ENCODE measurements at places on chromosomes 5 and 9.
A peak's percentile ranks its signal among the peaks of the same experiment; 100 is the strongest.

- DNase-seq: no peak
Observed at GRCh38 chr5:90626493-90626892, 67.9 kb downstream of the ADGRV1 start.

DNA sequence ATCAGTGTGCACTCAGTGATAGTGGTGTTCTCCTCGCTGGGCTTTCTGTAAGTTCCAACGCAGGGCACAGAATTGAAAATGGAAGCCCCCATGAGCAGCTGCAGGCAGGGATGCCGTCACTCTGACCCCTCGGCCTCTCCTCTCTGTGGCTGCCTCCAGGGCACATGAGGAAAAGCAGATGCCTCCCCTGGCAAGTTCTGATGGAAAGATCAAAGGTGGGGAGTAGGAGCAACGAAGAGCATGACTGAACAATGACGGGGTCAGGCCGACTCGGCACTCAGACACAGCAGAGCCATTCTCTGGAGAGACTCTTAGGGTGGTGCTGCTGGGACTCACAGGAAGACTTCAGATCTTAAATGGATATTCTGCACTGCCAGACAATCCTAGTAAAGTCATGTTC lies 65.6 kb upstream of the CKMT2 start:
- DNase-seq: no peak

- no peak for DNase-seq
Observed at GRCh38 chr9:108575276-108575675, 280.5 kb downstream of the ACTL7B start.

- peak; percentile 10 for DNase-seq
Observed at GRCh38 chr9:33452828-33453271, 5.5 kb upstream of the AQP3 start.

- DNase-seq: peak; percentile 74
Observed at GRCh38 chr5:111997711-111998110, 240.7 kb upstream of the NREP start.

DNA sequence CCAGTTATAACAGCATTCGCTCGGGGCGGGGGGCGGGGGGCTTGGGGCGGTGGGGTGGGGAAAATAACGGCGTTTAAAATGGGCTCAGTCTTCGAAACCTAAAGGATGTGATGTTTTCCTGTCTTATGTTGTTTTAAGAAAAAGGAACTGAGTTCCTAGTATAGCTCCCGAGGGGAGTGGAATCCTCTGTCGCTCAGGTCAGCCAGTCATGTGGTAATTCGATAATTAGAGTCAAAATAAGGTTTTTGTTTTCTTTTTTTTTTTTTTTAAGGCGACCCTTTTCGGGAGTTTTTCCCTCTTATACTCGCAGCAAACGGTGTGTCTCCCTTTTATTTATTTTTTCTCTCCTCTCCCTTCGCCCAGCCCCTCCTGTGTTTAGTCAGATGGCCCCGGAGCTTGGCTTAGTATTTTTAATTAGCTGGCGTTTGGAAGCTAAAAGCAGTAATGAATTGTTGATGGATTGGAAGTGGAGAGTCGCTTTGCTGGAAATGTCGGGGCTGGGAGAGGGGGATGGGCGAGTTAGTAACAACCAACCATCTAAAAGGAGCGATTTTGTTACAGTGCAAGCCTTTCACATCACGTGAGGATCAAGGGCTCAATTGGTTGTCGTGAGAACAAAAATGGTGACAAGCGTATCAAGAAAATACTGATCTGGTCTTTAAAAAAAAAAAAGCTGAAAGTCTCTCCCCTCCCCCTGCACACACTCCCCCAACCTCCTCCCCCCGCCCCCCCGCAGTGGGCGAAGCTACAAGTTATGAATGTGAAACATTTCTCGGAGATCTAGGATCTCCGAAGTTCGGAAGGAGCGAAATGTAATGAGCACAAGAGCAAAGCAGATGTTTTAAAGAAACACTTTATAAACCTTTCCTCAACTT lies 714 bp upstream of the ZNF608 start:
- no peak for DNase-seq
